ENCODE measurements at places on chromosomes 3 and 15.

- DNase-seq = no peak
Observed at GRCh38 chr3:71784914-71785531, at the start of gene PROK2. TSS of gene PROK2 (minus strand) at chr3:71785148. CDS start at chr3:71785052, 96 bp downstream.

GRCh38 chr3:153163393-153163724 is 1.3 kb downstream of the RAP2B start:
- DNase-seq = no peak

DNA sequence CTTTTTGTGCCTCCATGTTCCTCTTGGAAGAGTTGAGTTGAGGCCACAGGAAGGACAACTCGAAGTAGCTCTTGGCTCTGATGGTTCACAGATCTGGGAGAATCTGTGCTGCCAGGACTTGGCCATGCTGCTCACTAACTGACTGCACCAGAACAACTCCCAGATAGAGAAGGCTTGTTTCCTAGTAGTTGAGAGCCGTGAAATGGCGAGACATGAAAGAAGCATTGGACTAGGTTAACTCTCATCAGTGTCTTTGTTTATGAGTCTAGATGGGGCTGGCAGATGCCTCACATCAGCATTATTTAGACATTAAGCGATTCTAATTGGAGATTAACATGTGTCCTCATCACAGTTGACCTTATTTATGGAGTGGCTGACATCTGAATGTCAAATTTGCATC is 92.9 kb upstream of the AGBL1 start:
- no peak for DNase-seq

DNA sequence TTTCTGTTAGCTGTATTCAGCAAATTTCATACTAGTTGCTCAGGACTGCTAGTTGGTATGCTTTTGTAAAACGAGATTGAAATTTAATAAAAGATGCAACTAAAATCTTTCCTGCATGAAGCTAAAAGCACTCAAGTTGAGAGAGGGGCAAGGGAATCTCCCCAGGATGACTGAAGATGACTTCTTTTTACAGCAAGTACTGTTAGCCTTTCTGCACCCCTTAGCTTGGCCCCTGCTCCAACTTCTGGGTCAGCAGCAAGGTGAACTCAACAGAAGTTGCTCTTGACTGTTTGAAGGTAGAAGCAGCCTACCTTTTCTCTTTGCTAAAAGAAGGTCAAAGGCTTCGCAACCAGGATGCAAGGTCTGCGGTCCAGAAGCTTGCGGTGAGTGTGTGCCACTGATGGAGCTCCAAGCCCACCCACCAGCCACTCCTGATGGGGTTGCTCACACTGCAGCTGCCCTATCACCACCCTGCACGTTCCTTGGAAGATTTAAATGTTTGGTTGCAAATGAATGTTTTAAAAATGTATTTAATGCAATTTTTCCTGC is 32.5 kb downstream of the NME9 start:
- DNase-seq = no peak

DNA sequence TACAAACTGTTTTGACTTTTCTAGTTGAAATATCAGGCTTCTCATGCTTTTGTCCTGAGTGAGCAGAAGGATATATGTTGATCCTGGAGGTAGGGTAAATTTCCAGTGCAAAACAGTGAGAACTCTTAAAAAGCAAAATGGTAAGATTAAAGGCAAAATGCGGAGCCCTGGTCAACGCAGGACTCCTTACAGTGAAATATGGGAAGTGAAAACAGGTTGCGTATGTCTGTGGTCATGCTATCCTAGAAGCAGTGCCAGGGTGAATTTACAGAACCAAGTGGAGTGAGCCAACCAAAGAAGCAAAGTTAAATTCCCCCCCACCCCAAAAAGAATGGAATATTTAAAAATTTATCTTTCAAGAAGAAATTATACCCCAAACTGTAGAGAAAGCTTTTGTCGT is 256.4 kb downstream of the NR2F2 start:
- DNase-seq = no peak

DNA sequence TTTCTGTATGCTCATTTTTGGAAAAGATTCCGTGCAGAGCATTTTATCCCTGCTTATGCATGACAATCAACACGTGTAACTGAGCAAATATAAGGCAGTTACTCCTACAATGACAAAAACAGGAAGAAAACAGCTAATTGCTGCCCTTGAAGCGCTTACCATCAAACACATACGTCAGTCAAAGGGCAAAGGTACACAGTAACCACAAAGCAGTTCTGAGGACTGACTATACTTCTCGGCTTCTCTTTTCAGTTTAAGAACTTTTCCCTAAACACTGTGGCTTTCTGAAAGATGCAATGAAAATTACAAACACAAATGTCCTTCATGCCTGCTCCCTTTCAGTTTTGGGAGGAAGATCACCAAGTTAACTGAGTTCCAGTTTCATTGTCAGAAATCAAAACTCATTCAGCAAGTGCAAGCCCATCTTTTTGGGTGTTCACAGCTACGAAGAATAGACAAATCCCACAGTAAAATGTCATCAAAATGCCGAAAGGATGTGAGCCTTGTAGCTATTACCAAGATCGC is 602.8 kb downstream of the FOXP1 start:
- DNase-seq = no peak

DNA sequence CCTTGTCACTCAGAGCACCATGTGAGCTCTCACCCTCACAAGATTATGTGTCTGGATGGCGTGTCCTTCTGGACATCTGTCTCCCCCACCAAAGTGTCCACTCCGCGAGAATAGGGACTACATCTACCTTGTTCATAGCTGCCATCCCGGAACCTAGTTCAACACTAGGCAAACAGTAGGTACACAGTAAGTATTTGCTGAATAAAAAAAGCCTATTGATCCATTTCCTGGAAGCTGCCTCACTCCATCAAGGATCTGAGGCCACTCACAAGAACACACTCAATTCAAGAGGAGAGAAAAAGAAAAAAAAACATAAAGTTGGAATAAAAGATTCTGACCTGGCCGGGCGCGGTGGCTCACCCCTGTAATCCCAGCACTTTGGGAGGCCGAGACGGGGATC is 11.2 kb upstream of the ALAS1 start:
- no peak for DNase-seq

DNA sequence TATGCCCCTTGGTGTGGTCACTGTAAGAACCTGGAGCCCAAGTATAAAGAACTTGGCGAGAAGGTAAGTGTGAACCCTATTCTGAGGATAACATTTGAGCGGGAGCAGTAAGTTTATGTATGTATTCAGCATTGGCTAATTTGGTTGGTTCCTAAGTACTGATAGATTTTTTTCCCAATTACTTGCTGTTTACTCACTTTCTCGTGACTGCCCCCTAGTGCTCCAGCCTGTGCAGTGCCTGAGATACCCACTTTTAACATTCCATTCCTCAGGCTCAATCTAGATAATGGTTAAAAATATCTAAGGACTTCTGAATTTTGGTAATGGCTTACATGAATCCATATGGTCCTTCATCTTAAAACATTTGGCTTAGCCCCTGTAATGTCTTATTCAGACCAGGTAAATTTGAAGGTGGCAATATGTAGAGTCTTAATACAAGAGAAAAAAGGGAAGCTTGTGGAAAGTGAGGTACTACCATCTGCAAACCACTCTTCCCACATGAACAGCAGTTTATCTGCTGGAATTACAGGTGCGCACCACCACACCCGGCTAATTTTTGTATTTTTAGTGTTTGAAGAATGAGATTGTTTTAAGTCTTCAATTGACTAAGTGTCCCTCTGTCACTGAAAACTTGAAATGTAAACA is 7.1 kb downstream of the ELL3 start:
- no peak for DNase-seq

GRCh38 chr3:110783541-110783940 is 288.1 kb upstream of the NECTIN3 start:
- no peak for DNase-seq

DNA sequence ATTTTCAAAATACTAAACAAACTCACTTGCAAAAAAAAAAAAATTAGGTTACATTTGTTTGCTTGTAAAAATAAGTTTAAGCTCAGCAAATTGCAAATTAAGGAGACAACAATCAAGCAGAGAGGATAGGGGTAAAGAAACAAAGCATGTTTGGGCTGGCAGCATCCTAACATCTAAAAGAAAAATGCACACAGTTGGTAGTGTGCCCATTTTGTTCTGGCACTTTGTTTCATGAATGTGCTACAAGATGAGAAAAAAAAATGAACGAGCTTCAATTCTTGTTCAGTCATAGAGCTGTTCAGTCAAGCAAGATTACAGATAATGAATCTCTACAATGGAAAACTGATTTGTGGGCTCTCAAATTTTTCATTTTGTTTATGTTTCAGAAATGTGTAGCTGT is 17.7 kb upstream of the ZBBX start:
- no peak for DNase-seq

GRCh38 chr3:127674790-127675189 is 2.0 kb downstream of the ABTB1 start:
- DNase-seq = no peak

- no peak for DNase-seq
Observed at GRCh38 chr3:141249041-141249440, 17.4 kb downstream of the PXYLP1 start.

Measured in C1 segment of cervical spinal cord (tissue), 14 donors.